ENCODE measurements at places on chromosomes 3 and 15.

DNA sequence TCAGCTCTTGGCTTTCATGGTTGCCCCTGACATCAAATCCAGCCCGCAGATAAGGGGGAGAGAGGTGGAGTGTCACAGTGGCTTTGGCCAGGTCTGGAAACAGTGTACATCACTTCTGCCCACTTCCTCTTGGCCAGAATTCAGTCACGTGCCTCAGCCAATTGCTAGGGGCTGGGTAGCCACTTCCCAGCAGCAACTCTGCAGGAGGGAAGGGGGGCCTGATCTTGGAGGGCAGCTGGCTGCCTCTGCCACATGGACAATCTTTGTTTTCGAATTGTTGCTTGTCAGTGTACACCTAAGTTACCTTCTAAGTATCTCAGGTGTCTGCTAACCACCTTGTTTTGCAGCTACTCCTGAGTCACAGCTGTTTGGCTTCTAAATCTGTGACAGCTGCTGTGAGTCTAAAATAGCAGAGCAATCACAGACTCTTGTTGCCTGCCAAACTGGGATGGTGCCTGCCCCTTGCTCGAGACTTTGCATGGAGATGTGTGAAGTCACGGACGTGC is 41.0 kb upstream of the LIMD1 start:
- DNase-seq = no peak

DNA sequence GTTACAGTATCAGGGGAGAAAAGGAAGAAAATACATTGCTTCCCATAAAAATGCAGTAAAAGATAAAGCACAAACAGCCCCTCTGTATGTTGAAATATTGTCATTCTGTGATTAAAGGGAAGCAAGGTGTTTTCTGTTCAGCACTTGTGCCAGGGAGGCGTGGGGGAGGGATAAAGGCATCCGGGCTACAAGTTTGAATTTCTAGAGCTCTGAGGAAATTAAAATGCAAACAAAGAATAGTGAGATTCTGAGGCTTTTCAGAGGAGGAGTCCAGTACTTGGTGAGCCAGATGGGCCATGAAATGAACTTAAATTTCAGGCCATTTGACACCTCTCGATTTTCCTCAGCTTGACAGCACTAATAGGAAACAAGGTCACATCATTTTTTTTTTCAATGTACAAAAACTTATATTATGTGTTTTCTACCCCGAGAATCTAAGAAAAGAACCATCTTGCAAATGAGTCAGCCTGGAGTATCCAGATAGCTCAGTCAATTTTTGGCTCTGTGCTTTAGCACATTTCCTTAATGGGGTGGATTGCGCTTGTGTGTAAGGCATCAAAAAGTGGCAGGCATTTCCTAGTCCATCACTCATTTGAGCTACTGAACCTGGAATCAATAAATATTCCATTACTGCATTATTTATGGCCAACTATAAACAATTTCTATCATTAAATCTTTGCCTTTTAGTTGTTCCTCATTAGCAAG is 640.8 kb upstream of the TBL1XR1 start:
- no peak for DNase-seq

DNA sequence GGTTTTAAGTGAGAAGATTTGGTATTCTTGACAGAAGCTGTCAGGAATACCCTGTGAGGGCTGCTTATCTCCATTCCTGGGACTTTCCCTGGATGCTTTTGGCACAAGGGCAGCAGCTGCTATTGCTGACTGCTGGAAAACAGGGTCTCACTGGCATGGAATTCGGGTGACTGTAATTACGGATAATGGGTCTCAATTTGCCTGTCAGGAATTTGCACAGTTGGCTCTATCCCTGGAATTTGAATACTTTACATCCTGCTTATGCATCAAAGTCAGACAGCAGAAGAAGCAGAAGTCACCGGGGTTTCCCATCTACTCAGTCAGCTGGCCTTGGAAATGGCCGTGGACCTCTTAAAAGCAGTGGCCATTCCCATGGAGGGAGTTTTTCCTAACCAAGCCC is 25.9 kb upstream of the AKAP13 start:
- DNase-seq = no peak

DNA sequence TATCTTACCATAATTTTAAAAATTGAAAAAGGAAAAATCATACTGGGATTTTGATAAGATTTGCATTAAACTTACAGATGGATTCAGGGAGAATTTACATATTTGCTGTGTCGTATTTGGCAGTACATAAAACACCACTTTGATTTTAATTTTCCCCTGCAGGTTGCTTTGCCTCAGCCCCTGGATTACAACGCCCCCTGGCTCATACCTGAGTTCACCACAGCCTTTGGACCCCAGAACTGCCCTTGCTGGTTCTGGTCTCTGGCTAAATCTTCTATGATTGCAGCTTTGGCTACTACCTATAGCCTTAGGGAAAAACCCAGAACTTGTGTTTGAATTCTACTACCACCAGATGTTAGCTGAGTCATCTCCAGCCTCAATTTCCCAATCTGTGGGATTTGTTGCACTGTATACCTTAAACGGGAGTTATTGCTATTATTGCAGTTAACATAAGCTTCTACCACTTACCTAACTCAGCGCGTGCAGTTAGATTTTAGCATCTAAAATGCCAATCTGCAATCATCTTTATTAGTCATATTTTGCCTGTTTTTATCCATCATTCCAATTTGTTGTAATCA is 315.7 kb upstream of the GADL1 start:
- DNase-seq = no peak

- no peak for DNase-seq
Measured at GRCh38 chr3:53650424-53650823, 156.0 kb downstream of the CACNA1D start.

DNA sequence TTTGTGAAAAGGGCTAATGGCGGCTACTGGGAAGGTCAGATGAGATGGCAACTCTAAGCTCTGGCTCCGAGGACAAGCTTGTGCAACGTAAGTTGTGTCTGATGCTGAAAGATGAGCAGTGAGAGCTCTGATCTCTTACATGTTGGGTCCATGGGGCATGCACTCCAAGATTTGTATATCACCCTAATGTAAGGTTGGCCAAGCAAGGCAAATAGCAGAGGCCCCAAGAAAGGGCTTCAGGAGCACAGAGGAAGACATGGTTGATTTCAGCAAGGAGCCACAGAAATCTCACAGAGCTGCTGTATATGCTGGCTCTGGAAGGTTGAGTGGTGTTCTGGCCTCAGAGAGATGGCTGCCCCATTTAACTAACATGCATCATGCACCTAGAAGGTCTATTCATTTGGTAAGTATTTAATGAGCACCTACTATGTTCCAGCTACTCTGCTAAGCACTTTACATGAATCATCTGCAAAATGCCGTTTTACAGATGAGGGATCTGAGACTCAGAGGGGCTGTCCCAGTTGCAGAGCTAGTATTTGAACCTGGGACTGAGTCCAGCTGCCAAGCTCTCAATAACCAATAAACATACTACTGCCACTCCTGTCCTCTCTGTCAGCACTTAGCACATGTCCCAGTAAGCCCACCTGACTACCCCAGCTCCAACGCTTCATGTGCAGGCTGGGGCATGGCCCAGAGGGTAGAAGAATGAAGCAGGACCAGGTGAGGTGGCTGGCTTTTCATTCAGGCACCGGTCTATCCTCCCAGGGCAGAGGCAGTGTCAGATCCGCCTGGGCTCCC is 27.8 kb upstream of the ATP2B2 start:
- no peak for DNase-seq

- no peak for DNase-seq
Measured at GRCh38 chr15:45417303-45417950, 39.1 kb upstream of the GATM start.

- DNase-seq = no peak
Measured at GRCh38 chr15:43095708-43096347, 10.0 kb downstream of the UBR1 start.

GRCh38 chr3:181561139-181562031 is 150.3 kb upstream of the SOX2 start:
- DNase-seq = no peak

DNA sequence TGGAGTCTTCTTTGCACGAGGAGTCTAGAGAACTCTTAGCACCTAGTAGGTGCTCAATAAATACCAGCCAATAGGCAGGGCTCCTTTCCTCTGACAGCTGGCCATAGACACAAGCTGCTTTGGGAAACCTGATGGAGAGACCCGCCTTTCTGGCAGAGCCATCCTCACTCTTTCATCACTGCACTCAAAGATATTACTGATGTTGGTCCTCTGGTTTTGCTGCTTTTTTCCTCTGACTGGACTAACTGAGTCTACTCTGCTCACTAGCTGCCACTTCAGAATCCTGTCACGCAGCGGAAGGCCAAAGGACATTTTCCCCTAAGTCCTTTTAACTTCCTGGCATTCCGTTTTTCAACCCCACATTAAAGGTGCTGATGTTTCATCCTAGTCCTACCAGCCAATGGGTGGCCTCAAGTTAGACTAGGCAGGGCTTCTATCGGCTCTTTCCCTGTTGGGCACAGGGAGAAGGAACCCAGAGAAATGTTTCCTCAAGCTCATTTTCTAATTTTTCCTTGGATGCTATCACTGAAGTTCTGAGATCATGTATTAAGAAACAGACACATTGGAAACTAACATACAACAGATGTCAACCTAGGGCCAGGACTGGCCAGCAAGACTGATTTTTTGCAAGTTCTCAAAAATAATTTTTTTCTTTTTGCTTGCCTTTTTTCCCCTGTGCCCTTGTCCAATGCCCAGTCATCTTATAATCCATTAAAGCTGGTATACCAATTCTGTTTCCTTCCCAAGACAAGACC is 132.8 kb upstream of the ICE2 start:
- DNase-seq = no peak

GRCh38 chr15:84552896-84553295 is 47.9 kb upstream of the ZSCAN2 start:
- DNase-seq = no peak

GRCh38 chr3:151210676-151211381 is 7.8 kb upstream of the GPR171 start:
- no peak for DNase-seq

GRCh38 chr3:46903341-46904302 is 26.1 kb downstream of the PTH1R start:
- DNase-seq = no peak

- DNase-seq = no peak
Measured at GRCh38 chr3:40417845-40418543, 31.0 kb downstream of the ENTPD3 start.

DNA sequence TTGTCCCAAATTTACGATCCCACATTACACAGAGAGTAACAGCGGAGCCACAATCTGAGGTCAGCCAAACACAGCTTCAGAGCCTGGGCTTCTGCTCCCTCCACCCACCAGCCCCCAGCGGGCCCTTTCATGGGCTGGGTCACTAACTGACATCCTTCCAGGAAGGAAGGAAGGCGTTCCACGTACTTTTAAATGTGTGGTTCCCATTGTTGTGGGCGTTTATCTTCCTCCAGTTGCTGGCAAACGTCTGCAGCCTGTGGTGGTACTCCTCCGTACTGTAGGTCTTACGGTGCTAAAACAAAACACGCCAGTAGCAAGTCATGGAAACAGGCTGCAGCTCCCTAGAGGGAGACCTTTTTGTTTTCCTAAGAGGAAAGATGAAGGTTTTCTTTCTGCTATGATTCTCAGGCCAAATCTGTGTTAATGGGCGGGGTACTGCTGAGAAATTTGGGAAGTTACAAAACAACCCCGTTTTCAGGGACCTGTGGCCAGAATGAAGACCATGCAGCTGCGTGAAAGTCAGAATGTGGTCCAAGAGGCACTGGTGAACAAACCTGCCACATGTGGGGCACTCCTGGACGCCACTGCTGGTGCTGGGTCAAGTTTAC is 7.6 kb downstream of the CTSH start:
- DNase-seq = no peak

DNA sequence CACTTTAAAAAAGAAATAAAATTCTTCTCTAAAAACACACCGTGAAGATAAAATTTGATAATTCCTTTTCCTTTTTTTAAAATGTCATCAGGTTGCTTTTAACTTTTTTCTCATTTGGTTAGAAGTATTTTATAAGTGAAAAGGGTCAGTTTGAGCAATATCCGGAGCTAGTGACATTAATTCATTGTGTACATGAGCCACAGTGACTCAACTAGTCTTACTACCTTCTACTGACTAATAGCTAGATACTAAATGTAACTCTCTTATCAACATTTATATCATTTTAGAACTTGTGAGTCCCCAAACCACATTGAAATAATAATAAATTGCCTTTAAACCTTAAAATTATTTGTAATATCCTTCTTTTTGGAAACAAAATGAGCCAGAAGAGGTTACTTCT is 101.2 kb upstream of the ZBTB20 start:
- DNase-seq = no peak

GRCh38 chr3:106093616-106094015 is 224.8 kb upstream of the CBLB start:
- no peak for DNase-seq
